Stomach (tissue), 19 donors: ENCODE measurements at places on chromosomes 12 and 14. TPM values are rescaled to one million over a fixed set of nuclear protein-coding genes. Genes with fewer than 3 reads are reported as not detected.

The KIF26A gene
- 0.65 TPM for polyA plus RNA-seq

The NINJ2 gene
- polyA plus RNA-seq: 2.0 TPM

The SERPINA5 gene
- 2.7 TPM for polyA plus RNA-seq

The MDM1 gene
- polyA plus RNA-seq: 7.2 TPM

The ASB2 gene
- 17.1 TPM for polyA plus RNA-seq

The IL26 gene
- not detected for polyA plus RNA-seq
